Uterus (tissue), 4 donors: ENCODE measurements at places on chromosomes 1 and 21. TPM values are rescaled to one million over a fixed set of nuclear protein-coding genes. Genes with fewer than 3 reads are reported as not detected.

The OLFM3 gene
- total RNA-seq: not detected

The ZNF593OS gene
- total RNA-seq: not detected

The FCRL4 gene
- not detected for total RNA-seq

The ZNF683 gene
- total RNA-seq: not detected

The SELENOF gene
- 224 TPM for total RNA-seq

The RBBP5 gene
- total RNA-seq: 29.7 TPM

GRCh38 chr1:228283043-228283371 lies 75.2 kb downstream of the OBSCN start:
- DNase-seq: no peak

- no peak for DNase-seq
These were observed 1464.8 kb upstream of the PRMT6 start for GRCh38 chr1:105591681-105592080.

GRCh38 chr1:36137776-36138175 lies 11.5 kb downstream of the TRAPPC3 start:
- DNase-seq: no peak

DNA sequence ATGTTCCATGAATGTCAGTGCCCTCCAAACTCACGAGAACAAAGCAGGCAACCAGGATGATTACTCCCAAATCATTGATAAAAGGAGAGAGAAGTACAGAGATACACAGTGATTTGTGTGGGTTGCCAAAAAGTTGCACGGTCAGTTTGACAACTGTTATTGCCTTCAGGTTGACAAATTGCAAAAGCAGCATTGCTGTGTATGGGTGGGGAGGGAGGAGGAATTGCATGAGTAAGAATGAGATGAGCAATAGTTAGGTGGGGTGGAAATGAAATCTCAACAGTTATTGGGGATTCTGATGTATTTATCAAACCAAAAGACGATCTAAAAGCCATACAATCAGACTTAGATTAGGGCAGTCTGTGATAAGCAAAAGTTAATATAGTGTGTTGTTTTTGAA lies 93.7 kb downstream of the NTMT2 start:
- no peak for DNase-seq

GRCh38 chr1:248862695-248862997 lies 3.8 kb upstream of the ZNF692 start:
- no peak for DNase-seq

DNA sequence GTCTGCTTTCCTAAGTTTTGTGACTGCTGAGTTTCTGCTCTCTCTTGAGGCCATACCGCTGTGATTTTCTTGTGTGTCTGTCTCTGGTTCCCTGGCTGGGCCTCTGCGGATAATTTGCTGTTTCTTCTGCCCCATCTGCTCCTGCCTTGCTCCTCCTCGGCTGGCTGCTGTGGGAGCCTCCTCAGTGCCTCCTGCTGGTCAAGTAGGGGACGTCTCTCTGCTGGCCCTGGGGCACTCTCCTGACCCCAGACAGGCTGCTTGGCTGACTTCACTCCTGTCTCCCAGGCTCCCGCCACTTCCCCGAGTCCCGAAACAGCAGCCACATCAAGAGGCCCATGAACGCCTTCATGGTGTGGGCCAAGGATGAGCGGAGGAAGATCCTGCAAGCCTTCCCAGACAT lies 28.5 kb downstream of the ETNK2 start:
- DNase-seq: no peak

DNA sequence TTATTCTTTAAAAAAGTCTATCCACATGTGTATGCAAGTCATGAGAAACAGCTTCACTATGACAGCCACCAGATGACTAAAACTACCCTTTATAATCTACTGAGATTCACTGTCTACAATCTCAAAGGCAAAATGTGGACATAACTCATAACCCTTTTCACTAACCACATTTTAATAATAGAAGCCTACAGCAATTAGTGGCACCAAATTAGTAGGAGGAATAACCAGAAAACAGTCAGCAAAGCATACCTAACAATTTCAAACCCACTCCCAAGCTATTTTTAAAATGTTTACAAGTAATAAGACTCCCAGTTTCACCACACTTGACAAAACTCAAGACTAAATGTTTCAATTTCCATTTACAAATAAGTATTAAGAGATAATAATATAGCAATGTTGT lies 442.9 kb downstream of the PTPRC start:
- DNase-seq: no peak

GRCh38 chr1:117059334-117059677 lies 820 bp upstream of the TTF2 start:
- no peak for DNase-seq

GRCh38 chr1:63523738-63524137 lies 413 bp downstream of the EFCAB7 start:
- no peak for DNase-seq

DNA sequence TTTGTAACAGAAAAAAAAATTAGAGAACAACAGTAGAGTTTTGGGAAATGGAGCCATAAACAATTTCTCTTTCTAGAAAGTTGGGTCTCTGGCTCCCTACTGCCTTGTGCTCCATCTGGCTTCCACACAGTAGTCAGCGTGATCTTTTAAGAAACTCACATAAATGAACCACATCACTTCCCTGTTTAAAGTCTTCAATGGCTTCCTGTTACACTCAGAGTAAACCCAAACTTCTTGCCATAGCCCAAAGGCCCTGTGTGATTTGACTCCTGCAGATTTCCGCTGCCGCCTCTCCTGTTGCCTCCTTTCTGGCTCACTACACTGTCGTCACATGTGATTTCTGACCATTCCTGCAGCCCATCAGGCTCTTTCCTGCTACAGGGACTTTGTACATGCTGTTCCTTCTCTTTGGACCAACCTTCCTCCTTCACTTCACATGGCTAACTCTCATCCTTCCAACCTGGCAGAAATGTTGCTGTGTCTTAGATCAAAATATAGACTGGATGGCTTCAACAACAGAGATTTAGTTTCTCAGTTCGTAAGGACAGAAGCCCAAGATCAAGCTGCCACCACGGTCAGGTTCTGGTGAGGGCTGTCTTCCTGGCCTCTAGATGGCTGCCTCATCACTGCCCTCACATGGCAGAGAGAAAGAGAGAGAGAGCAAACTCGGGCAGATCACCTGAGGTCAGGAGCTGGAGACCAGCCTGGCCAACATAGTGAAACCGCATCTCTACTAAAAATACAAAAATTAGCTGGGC lies 34.0 kb downstream of the OPRD1 start:
- DNase-seq: no peak
